ENCODE measurements at places on chromosomes 3 and 15.

DNA sequence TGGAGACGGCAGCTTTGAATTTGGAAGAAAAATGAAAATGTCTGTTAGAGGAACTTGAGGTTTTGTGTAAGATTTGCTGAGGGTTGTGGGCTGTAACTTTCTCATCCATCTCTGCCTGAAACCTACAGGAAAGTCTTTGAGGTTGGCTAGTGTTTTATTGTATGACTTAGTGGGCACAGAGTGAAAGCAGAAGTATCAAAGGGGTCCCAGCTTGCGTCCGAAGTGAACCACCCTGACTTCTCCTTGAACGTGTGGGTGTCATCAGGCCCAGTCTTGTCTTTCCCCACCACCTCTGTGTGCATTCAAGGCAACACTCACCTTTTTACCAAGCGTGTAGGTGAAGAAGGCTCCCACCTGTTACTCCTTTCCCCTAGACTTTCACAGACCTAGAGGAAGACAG, 682.1 kb upstream of the CFAP20DC start:
- DNase-seq = no peak

- no peak for DNase-seq
These were observed 48.2 kb downstream of the MDFIC2 start for GRCh38 chr3:70264122-70264780.

GRCh38 chr15:40032125-40032839, 6.7 kb downstream of the SRP14 start:
- no peak for DNase-seq

GRCh38 chr3:181912384-181912783, 200.7 kb downstream of the SOX2 start:
- DNase-seq = no peak

- DNase-seq = no peak
These were observed 217.8 kb downstream of the LRRC3B start for GRCh38 chr3:26840272-26840870.

- no peak for DNase-seq
These were observed 10.1 kb downstream of the CRTC3 start for GRCh38 chr15:90539789-90540188.

- no peak for DNase-seq
These were observed 12.4 kb upstream of the USP3 start for GRCh38 chr15:63491979-63492378.

- DNase-seq = no peak
These were observed 535.1 kb upstream of the NR2F2 start for GRCh38 chr15:95795386-95795785.

DNA sequence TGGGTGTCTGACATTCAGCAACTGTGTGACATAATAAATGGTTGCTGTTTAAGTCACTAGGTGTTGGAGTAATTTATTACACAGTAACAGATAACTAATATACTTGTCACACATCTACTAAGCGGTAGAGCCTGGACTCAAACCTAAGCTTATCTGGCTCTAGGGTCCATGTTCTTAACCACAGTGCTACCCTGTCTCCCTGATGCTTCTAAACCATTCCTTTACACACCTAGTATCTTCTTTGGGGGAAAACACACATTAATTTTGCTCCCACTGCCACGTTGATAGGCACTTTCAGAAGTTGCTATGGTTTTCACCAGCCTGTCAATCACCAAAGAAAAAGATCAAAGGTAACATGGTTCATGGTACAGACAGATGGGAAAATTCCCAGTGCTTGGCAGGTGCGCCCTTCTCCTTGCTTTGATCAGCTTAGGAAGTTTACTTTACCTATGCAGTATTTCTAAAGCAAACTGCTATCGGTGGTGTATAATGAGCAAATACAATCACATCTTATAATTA, 150.8 kb downstream of the PDZRN3 start:
- DNase-seq = no peak

- no peak for DNase-seq
These were observed 95.1 kb upstream of the FGF7 start for GRCh38 chr15:49327927-49328326.

GRCh38 chr15:45690581-45691260, 55.9 kb downstream of the SQOR start:
- no peak for DNase-seq

- DNase-seq = no peak
These were observed 31.5 kb downstream of the KLHL18 start for GRCh38 chr3:47314056-47314764.

GRCh38 chr3:172106037-172106954, 66.9 kb downstream of the FNDC3B start:
- no peak for DNase-seq

GRCh38 chr3:72049300-72049699, 264.4 kb upstream of the PROK2 start:
- no peak for DNase-seq

DNA sequence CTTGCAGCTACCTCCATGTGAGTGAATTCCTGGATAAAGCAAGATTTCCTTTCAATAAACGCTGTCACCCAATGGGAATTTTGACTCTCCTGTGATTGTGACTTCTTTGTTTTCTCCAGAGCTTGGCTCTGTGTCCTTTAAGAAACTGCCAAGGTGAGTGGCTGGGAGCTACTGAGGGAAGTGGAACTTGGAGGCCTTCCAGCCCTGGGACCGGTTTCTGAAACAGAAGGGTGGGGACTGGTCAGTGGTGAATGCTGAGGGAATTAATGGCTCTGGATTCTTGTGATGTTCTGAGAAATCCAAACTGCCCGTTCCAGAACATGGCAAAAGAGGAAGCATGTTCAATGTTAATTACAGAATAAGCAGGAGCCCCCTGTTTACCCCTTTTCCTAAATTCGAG, 41.1 kb upstream of the MYZAP start:
- no peak for DNase-seq

GRCh38 chr15:80568298-80568697, 126.8 kb upstream of the ABHD17C start:
- no peak for DNase-seq

DNA sequence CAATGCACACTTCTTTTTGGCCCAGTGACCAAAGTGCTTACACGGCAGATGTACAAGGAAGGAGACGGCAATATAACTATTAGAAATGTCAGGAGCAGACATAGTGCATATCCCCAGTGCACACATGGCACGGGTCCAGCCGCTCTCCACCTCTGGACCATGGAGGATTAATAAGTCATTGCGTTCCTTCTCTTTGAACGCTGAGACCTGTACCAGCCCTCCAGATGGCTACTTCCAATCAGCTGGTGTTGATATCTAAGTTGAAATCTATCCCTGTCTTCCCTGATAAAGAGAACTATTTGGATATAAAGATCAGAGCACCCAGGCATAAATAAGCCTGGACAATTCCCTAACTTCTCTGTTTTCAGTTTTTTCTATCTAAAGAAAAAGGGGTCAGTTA, 212.5 kb downstream of the CADPS start:
- DNase-seq = no peak

DNA sequence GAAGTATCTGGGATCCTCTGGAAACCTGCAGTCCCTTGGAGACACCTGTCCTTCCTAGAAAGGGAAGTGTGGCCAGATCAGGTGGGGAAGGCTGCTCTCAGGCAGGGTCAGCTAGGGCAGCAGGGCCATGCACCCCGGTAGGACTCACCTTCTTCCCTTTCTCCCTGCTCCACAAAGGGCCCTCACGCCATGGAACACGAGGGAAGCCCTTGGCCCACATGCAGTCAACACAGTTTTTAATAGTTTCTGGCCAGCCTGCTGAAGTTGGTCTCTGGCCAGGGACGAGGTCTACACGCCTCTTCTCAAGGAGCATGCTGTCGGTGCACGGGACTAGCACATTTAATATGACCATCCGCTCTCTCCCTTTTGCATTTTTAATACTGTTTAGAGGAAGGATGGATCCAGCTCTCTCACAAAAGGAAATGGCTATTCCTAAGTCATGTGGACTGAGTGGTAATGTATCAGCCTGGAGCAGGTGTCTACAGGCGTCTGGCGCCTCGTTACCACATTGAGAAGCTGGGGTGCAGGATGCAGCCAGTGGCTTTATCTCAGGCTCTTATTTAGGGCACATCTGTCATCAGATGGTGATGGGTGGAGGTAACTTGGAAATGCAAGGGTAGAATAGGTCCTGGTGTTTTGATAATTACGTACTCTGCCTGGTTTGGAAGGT, 153.9 kb downstream of the KLF13 start:
- no peak for DNase-seq
